Suppressor macrophage treated with lipopolysaccharide for 1 hour (primary cell): ENCODE measurements at places on chromosomes 1 and 21.

GRCh38 chr1:67110352-67110751, 24.4 kb downstream of the C1orf141 start:
- DNase-seq: peak; percentile 47

GRCh38 chr1:89802051-89802450, 18.8 kb upstream of the LRRC8D start:
- DNase-seq: no peak

- DNase-seq: no peak
Measured at GRCh38 chr1:88302843-88303486, 381.1 kb upstream of the PKN2 start.

- peak; percentile 44 for DNase-seq
Measured at GRCh38 chr1:41682845-41683625, 198.6 kb upstream of the EDN2 start.

GRCh38 chr1:76262601-76263000, 188.1 kb downstream of the ST6GALNAC3 start:
- no peak for DNase-seq

GRCh38 chr1:114310695-114311271, 157.1 kb upstream of the SYT6 start:
- DNase-seq: no peak

- DNase-seq: no peak
Measured at GRCh38 chr1:8371372-8371991, 53.6 kb downstream of the SLC45A1 start.

DNA sequence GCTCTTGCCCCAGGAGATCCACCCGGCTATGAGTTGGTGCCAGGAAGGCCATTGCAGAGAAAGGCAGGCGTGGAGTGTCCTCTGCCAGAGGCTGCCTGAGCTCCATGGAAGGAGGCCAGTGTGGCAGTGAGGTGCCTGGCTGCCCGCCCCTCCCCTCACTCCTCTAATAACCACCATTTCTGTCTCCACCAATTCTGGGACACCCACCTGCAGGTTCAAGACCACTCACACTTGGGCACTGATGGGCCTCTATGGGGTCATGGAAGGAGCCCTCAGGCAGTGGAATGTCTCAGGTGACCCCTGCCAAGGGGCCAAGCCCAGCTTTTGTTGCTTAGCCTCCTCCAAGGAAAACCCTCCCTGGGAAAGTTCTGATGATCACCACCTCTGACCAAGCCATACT, 731.6 kb downstream of the MATN1 start:
- no peak for DNase-seq

DNA sequence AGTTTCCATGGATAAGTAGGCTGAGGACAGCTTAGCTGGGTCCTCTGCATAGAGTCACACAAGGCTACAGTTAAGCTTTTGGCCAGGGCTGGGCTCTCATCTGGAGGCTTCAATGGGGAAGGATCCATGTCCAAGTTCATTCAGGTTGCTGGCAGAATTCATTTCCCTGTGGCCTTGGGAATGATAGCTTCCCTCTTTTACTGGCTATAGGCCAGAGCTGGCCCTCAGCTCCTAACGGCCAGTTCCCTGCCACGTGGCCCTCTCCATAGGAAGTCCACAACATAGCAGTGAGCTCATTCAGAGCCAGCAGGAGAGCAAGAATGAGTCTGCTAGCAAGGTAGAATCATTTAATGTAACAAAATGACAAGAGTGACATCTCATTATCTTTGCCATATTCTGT, 15.1 kb upstream of the PODN start:
- DNase-seq: no peak

DNA sequence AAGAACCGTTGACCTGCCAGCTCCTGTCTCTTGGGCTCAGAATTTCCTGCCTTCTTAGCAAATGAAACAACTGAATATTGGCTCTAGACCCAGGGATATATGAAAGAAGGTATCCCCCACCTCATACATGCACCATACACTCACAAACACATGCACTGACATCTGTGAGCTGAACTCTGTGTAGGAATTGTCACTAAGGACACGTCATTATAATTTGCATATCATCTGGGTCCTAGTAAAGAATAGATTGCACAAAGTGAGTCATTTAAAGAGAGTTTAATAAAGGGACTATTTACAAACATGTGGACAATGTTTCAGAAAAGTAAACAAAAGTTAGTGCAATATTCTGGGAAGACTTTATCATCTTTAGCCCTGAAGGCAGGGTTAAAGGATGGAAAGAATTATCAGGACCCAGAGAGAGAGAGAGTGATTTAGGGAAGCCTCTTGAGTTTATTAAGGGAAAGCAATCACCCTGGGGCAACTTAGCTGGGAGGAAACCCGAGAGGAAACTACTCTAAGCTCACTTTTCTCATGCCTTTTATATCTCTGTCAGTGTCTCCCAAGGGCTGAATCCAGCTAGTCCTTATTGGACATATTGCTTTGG, 74.1 kb upstream of the PLA2G4A start:
- DNase-seq: peak; percentile 24

DNA sequence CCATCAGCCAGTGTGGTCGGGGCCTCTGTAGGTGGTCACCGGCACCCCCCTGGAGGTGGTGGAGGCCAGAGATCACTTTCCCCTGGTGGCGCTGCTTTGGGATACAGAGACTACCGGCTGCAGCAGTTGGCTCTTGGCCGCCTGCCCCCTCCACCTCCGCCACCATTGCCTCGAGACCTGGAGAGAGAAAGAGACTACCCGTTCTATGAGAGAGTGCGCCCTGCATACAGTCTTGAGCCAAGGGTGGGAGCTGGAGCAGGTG, 961 bp downstream of the RBM15 start:
- no peak for DNase-seq

DNA sequence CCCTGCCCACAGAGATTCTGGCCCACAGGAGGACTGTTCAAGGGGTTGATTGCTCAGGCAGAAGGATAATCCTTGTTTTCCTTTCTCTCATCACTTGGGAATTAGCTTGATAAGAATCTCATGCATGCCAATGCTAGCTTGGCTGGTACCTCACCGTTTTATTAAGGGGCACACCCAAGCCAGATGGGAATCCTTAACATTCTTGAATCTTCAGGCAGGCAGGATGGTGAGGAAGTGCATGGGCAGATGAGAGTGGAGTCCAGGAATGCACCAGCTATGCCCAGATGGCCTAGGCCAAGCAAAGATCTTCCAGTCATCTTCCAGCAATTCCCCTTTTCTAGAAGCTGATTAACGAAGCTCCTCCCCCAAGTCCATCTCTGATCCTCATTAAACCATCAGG, 4.1 kb upstream of the LCE7A start:
- DNase-seq: no peak

GRCh38 chr1:246355411-246356230, 151.5 kb downstream of the SMYD3 start:
- no peak for DNase-seq

DNA sequence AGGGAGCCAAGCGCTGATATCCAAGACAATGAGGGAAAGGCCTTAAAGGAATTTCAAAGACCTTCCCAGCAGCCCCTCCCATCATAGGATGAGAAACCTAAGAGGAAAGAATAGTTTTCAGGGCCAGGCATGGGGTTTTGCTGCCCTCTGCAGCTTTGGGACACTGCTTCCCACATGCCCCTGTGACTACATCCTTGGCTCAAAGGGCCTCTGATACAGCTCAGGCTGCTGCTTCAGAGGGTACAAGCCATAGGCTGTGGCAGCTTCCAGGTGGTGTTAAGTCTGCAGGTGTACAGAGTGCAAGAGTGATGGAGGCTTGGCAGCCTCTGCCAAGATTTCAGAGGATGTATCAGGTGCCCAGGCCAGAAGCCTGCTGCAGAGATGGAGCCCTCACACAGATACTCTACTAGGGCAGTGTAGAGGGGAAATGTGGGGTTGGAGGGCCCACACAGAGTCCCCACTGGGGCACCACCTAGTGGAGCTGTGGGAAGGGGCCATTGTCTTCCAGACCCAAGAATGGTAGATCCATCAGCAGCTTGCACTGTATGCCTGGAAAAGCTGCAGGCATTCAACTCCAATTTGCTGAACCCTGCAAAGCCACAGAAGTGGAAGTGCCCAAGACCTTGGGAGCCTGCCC, 125.8 kb downstream of the SLC45A1 start:
- peak; percentile 29 for DNase-seq

DNA sequence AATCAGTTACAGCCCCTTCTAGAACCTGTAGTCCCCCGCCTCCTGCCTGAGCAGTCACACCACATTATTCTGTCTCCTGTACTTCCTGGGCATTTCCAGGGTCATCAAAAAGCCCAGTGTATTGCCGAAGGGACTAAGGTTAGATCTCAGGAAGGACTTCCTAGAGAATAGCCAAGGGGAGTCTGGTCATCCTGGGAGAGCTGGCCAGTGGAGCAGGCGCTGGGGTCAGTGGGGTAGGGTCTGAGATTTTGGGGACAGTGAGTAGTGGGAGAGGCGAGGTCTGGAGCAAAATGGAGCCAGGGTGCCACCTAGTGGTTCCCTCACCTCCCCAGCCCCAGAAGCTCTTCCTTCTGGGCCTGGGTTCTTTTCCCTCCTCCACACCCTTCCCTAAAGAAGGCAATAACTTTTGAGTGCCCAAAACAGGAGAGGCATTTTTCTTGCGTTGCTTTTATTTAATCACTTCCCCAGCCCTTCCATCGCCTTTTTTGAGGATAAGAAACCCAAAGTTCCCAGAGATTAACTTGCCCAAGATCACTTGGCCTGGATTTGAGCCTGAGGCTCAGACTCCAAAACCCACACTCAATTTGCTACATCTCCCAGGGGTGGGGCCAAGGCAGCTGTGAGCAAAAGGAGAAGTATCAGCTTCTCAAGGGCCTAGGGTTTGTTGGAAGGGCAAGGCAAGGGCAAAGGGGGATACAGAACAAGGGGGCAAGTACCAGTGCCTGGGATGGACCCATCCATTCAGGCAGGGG, 7.3 kb upstream of the PMVK start:
- DNase-seq: peak; percentile 59

GRCh38 chr1:206529425-206529824, 22.1 kb downstream of the RASSF5 start:
- no peak for DNase-seq

GRCh38 chr21:17146426-17146825, 366.4 kb upstream of the CXADR start:
- no peak for DNase-seq

DNA sequence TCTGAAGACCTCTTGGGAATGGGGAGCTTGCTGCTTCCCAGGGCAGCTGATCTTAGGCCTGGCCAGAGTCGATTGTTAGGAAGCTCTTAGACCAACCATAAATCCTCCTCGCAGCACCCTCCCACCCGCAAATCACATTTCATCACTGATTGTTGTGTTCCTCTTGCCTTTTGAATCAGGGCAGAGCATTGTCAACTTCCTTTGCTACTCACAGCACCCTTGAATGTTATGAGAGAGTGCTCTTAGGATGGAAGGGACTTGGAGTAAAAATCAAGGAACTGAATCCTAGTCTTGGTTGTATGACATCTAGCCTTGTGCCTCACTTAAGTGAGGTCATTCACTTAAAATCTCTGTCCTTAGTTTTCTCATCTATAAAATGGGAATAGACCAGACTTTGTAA, 3.0 kb downstream of the VASH2 start:
- peak; percentile 27 for DNase-seq

DNA sequence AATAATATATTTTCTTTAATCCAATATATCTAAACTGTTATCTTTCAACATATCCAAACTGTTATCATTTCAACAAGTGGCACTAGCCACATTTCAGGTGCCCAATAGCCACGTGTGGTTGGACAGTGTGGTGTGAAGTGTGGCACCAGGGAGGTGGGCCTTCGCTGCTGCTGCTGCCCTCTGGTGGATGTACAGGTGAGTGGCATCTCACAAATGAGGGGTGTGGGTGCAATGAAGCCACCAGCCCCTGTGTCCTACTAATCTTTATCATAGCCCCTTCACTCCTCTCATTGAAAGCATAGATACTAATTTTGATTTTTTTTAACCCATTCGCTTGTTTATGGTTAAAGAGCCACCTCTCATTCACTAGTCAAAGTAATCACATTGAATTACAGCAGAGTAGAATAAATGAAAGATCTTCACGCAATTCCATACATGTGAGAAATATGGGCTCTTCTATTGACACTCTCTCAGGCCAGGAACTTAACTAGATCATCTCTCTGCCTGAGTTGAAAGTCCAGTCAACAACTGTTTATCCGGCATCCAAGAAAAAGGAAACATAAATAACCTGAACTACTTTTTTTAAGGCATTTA, 499.2 kb downstream of the OMA1 start:
- peak; percentile 18 for DNase-seq

DNA sequence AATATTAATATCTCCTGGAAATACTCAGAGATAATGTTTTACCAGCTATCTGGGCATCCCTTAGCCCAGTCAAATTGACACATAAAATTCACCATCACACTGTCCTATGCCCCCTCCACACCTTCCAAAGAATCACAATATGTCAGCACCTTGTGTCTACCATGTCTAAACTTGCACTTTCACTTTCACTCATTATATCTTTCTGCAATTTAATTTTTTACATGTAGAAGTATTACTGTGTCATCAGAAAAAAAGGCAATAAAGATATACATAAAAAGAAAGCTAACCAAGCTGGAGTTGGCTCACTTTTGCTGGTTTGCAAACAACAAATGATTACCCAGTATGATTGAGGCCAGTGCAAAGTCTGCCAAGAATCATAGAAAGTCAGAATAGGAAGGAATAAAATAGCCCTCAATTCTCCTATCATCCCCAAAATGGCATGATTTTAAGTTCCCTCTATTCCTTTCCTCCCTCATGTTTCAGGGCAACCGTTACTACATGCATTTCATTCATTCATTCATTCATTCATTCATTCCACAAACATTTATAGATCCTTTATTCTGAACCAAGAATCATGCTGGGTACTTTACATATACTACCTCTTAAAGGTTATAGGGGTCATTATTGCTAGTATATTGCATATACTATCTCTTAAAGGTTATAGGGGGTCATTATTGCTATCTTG, 5.9 kb upstream of the LUZP1 start:
- DNase-seq: no peak

DNA sequence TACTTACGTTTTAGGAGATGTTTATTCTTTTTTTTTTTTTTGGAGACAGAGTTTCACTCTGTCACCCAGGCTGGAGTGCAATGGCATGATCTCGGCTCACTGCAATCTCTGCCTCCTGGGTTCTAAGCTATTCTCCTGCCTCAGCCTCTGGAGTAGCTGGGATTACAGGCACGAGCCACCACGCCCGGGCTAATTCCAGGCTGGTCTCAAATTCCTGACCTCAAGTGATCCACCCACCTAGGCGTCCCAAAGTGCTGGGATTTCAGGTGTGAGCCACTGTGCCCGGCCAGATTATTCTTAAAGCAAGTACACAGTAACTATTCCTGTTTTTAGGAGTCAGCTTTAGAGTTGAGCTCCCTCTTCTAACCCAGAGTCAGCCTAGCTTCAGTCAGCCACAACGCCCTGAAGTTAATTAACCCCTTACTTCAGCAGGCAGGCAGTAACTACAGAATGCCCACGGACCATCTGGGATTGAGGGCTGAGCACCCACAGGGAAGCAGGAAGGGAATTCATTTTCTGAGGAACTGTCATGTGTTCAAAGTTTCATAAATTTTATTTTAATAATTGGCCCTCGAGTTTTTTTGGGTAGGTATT, 5.3 kb upstream of the ID3 start:
- DNase-seq: no peak
